ENCODE measurements at places on chromosomes 11 and 22.

- DNase-seq, result no peak
Measured at GRCh38 chr11:129933891-129934290, 38.5 kb upstream of the NFRKB start.

DNA sequence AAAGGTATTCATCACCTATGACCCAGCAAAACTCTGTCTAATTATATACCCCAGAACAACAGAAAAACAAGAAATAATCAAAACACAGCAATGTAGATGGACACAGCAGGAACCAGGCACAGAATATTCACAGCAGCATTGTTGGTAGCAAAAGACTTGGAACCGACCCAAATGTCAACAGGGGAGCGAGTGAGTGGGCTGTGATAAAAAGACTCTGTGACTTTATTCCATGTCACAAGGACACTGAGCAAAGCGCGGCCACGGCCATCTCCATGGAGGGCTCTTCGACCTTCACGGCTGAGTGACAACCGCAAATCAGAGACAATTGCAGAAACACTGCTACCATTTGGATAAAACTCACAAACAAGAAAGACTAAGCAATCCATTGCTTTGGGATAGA, 1373.1 kb downstream of the TBC1D22A start:
- no peak for DNase-seq

- peak; percentile 48 for DNase-seq
Measured at GRCh38 chr11:67351275-67352005, 1.9 kb downstream of the POLD4 start.

DNA sequence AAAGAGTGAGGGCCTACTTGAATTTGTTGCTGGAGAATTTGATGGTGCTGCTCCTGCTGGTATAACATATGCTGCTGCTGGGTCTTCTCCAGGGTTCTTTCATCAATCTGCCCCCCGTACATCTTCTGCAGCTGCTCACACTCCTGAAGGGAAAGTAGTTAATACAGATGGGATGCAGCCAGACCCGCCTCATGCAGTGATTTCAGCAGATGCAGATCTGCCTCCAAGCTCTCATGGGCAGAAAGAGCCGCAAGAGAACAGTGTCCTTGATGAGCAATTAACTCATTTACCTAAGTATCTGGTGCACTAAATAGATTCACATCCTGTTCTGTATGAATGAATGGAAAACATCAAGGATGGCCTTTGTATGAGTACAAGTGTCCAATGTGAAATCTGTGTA, 24.8 kb upstream of the APOA1 start:
- DNase-seq, result no peak

DNA sequence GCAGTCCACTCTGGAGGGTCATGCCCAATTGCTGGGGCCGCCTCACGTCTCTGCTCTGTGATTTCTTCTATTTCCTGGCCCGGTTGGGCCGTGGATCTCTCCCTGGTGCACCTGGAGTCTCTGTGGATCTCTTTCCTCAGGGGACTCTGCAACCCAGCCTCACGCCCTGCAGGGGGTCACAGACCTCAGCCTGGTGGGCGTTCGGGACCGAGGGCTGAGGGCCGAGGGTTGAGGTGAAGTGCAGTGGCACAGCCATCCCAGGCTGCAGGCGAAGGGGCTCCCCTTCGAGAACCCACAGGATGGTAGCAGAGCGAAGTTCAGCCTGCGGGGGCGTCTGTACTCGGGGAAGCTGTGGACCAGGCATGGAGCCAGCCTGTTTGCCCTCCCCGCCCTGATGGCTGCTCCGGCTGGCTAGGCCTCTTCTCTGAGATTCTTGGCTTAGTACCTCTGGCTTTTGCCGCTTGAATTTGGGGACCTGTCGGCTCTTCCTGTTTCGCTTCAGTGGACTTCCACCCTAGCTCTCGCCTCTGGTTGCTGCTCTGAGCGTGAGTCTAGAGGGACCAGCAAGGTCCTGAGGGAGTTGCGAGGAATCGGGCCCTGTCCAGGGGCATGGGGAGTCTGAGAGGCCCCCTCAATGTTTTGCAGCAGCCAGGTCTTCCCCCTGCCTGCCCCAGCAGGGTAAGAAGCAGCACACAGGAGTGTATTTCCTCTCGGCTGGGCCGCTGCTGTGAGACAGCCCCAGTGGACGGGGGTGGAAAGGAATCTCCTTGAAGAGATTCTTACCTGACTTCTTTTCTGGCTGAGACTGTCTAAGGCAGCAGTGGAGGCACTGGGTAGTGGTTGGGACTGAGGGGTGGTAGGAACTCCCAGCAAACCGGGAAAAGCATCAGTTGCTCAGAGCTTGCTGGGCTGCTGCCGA, 140.8 kb downstream of the TBC1D22A start:
- no peak for DNase-seq

- DNase-seq, result no peak
Measured at GRCh38 chr11:113817162-113817561, 37.6 kb downstream of the CLDN25 start.

DNA sequence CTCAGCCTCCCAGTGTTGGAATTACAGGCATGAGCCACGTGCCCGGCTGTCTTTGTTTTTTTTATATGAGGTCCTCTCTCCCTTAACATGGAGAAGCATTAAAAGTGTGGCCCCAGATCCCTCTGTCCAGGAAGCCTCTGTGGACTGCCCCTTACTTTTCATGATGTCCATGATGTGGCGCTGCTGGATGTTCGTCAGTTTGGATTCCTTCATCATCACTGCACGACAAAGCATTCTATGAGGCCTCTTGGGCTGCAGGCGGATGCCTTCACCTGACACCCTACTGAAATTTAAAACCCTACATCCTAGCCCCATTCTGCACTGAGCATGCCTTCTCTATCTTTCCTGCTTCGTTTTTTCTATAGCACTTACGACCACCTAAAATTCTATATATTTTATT, 2.1 kb downstream of the C22orf23 start:
- DNase-seq, result no peak

GRCh38 chr11:116654526-116654925, 118.3 kb downstream of the BUD13 start:
- no peak for DNase-seq

DNA sequence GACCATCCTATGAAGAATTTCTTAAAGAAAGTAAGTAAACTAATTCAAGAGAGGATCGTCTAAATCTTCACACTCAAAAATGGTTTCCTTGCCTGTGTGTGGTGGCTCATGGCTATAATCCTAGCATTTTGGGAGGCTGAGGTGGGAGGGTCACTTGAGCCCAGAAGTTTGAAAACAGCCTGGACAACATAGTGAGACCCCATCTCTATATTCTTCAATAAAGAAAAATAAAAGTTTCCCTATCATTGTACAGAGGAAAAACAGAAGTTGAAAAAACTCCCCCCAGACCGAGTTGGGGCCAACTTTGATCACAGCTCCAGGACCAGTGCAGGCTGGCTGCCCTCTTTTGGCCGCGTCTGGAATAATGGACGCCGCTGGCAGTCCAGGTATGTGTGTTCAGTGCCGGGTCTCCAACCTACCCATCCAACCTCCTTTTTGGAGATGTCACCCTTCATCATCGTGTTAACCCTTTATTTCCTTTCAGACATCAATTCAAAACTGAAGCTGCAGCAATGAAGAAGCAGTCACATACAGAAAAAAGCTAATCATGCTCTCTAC, 3.0 kb downstream of the RPS25 start:
- DNase-seq, result no peak

DNA sequence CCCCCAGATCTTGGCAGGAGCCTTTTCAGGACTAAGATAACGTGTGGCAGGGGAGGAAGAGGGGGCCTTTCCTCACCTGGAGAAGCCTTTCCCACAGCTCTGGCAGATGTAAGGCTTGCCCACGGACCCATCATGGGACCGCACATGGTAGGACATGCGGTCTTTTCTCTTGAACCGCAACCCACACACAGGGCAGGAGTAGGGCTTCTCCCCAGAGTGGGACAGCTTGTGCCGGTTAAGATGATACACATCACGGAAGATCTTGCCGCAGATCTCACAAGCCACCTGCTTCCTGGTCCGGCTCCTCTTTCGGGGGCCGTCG, 1.9 kb downstream of the PATZ1 start:
- DNase-seq, result no peak

GRCh38 chr11:31619980-31620379, 110.4 kb downstream of the ELP4 start:
- no peak for DNase-seq

GRCh38 chr11:2744166-2744565, 44.4 kb upstream of the KCNQ1OT1 start:
- DNase-seq, result no peak

DNA sequence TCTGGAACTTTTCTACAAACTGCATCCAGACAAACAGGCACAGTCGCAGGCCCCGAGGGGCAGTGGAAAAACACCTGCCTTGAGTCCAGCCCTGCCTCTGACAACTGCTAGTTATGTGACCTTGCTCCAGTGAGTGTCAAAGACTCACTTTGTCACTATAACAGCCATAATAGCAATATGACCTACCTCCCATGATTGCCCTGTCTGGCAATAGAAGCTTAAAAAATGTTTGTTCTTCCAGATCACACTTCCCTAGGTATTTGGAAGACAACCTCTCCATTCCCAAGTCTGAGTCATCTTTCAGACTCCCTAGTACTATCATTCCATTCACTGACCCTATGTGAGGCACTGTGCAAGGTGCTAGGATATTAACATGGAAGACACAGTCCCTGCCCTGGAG, 74.5 kb downstream of the RPL27A start:
- no peak for DNase-seq

DNA sequence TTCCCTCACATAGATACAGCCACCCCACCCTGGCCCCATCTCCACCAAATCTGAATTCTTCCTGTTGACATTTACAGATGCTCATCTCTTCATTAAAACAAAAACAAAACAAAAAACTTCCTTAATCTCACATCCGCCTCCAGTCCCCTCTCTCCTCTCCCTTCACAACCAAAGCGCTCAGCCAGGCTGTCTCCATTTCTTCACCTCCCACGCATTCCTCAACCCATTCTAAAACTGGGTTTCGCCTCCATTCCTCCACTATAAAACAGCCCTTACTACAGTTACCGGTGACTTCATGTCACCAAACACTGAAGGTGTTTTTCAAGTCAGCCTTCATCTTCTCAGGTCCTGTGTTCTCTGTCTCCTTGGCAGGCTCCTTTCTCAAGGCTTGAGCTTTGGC, 9.6 kb downstream of the BACE1-AS start:
- no peak for DNase-seq

DNA sequence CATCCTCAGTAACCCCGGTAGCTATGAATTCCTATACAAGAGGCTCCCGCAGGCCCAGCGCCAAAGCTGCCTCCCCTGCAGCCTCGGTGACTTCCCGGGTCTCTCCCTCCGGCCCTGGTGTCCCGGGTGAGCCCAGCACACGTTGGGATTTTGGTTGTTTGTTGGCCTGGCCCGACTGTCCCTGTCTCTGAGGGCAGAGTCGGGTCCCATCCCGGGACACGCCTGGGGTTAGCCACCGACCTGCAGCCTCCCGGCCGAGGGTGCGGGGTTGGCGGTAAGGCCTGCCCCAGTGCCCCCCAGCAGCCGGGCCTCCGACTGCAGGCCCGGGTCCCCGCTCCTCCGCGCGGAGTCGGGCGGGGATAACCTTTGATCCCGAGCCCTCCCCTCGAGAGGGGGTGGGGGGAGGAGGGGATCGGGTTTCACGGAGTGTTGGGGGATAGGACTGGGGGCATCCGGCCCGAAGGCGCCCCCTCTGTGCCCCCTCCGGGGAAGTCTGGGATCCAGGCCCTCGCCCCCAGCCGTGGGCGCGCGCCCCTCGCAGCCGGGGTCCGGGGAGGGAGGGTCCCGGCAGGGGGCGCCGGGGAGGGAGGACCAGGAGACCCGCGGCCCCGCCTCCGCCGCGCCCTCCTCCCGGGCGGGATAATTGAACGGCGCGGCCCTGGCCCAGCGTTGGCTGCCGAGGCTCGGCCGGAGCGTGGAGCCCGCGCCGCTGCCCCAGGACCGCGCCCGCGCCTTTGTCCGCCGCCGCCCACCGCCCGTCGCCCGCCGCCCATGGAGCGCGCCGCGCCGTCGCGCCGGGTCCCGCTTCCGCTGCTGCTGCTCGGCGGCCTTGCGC, at the start of gene FBLN1:
TSS of gene FBLN1 (plus strand) at position 669 of the 835 bp plus-strand sequence. CDS start at position 772, 103 bp downstream.
- DNase-seq, result no peak

- no peak for DNase-seq
Measured at GRCh38 chr22:44661659-44662569, 40.1 kb upstream of the PRR5 start.

DNA sequence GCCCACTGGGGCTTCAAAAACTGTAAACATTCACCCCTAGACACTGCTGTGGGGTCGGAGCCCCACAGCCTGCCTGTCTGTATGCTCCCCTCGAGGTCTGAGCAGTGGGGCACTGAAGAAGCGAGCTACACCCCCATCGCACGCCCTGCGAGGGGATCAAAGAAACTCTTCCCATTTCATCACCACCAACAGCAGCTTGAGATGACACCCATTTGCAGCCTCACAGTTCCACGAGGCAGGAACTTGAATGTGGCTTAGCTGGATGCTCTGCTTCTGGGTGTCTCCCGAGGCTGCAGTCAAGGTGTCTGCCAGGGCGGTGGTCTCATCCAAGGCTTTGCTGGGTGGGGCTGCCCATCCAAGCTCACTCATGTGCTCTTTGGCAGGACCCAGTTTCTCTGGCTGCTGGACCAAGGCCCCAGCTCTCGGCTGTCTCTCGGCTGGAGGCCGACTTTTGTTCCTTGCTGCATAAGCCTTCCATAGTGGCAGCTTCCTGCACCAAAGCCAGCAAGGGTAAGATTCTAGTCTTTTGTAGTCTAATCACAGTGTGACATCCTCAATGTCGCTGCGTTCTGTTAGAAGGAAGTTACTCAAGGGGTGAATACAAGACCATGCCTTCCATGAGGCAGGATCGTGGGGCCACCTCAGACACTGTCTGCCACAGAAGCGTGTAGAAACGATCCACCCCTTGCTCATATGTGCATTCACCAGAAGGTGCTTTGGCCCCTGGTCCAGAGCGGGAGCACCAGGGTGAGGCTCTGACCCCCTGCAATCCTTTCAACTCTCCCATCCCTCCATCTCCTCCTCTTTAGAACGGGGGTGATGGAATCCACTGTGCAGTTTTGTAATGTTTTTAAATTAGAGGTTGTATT, 46.2 kb upstream of the SEPTIN5 start:
- DNase-seq, result no peak

GRCh38 chr11:118117790-118118601, 31.2 kb upstream of the SMIM35 start:
- DNase-seq, result no peak

- DNase-seq, result no peak
Measured at GRCh38 chr11:21774212-21774611, 418.7 kb upstream of the ANO5 start.

DNA sequence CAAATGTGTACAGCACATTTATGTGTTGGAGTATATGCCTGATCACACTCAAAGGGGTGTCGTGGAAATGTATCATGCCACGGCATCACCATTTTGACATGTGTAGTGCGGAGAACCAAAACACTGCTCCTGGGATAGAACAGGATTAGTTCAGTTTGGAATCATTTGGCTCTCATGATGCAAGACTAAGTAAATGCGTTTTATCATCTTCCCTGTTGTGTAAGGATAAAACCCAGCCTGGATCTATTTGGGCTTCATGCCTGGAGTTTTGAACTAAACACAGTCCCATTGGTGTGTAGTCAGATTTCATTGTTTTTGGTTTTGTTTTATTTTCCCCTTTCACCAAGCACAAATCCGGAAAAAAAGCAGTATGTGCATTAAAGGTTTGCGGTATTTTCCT, 574.3 kb downstream of the NTM start:
- no peak for DNase-seq
